ENCODE measurements at places on chromosomes 7 and 10.

DNA sequence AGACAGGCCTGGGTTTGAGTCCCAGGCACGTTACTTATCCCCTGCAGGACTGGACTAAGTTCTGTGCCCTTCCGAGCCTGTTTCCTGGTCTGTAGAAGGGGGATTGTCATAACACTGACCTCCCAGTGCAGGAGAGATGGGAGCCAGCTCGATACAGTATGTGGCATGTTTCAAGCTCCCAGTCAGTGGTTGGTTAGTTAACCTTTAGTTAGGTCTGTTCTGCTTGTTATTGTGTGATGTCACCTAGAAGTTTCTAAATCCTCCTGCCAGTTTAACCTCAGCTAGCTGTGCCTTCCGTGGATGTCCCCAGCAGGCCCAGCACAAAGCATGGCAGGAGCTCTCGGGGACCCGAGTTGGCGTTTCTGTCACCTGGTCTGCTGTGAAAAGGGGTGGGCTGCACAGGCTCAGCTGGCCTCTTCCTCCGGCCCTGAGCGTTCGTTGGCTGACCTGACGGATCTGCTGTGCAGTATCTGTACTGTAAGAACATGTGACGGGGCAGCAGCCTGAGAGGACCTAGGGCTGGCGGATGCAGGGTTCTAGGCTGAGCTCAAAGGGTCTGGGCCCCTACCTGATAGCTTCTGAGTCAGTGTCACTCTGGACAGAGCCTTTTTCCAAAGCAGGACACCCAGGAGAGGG lies 53.0 kb downstream of the SPOCK2 start:
- DNase-seq, result no peak

- DNase-seq, result no peak
Measured at GRCh38 chr10:72087392-72087968, 871 bp downstream of the SPOCK2 start.

GRCh38 chr7:155007947-155008346 lies 5.0 kb upstream of the PAXIP1 start:
- no peak for DNase-seq

GRCh38 chr10:79936625-79937615 lies 12.0 kb downstream of the SFTPD start:
- DNase-seq, result no peak

DNA sequence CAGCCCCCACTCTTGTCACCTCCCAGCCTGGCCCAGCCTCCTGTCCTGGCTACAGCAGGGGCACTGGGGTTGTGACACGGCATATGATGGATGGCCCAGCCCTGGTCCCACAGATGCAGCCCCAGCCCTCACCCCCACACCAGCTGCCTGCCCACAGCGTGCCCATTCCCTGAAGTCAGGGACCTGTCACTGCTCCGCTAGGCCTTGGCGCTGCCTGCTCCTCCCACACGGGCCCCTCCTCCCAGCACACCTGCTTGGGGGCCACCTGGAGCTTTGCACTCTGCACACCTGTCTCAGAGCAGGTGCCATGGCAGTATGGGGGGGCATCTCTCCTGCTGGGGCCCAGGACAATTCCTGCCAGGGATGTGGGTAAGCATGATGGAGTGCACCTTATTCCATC lies 3.5 kb downstream of the GCK start:
- no peak for DNase-seq

DNA sequence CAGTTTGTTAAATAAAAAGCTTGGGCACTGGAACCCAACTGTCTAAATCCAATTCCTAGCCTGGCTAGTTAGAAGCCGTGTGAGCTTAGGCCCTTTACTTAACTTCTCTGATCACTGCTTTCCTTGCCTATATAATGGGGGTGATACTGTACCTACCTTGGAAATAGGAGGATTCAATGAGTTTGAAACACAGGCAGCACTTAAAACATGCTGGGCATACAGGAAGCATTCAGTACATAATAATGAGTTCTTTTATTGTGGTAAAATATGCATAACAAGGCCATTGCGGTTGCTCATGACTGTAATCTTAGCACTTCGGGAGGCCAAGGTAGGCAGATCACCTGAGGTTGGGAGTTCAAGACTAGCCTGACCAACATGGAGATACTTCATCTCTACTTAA lies 47.4 kb upstream of the SEPHS1 start:
- no peak for DNase-seq

GRCh38 chr7:65453341-65454030 lies 79.8 kb downstream of the ZNF92 start:
- no peak for DNase-seq

Data from NCI-H524 treated with DMSO at 0.1 percent for 48 hours (cell line).